Heart left ventricle (tissue), 16 donors: ENCODE measurements at places on chromosomes 16 and 17. TPM values are rescaled to one million over a fixed set of nuclear protein-coding genes. Genes with fewer than 3 reads are reported as not detected.

DNA sequence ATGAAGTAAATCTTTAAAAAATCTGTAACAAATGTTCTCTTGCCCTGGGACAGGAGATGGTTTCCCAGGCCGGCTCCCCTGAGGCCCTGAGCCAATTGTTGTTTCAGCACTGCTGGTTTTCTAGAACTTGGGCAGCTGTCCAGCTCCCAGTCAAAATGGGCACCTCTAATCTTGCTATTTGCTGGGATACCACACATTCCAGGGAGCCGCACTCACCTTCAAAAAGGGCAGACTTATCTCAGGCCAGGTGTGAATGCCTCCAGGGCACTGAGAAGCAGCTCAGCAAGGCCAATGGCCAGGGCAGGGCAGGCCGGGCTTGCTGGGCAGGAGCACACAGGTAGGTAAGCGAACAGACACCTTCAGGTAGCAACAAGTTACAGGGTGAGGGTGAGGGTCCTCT, 24.4 kb downstream of the TRIM16 start:
- DNase-seq: peak; percentile 56
- H3K4me1 ChIP-seq: no peaks in the 10 kb centered on the region
- H3K27me3 ChIP-seq: no peaks in the 10 kb centered on the region
- peak overlapping the region; percentile 84 for H3K27ac ChIP-seq

DNA sequence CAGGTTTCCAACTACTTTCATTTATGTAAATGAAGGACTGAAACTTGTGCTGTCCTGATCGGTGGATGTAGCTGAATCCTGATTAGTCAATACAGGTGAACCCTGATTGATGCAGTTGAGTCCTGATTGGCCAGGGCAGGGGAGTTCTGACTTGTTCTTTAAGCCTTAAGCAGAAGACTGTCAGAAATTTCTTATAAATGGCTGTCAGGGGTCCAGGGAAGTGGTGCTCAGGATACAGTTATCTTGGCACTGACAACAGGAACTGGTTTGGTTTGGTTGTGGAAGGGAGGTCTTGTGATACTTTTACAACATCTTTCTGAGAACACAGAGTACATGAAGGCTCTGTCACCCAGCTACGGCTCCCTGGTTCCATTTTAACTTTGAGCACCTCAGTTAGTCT, 132.1 kb downstream of the KCNJ12 start:
- DNase-seq: no peak
- no peaks in the 10 kb centered on the region for H3K27me3 ChIP-seq
- H3K36me3 ChIP-seq: no peaks in the 10 kb centered on the region
- H3K4me3 ChIP-seq: no peak overlapping the region
- no peak overlapping the region for H3K27ac ChIP-seq
- peaks cover 17% of the 10 kb centered on the region for H3K4me1 ChIP-seq

- peak; percentile 18 for DNase-seq
- H3K27me3 ChIP-seq: no peaks in the 10 kb centered on the region
- H3K4me1 ChIP-seq: peaks cover 4% of the 10 kb centered on the region
These were observed 193.4 kb upstream of the GSE1 start for GRCh38 chr16:85419503-85420408.

DNA sequence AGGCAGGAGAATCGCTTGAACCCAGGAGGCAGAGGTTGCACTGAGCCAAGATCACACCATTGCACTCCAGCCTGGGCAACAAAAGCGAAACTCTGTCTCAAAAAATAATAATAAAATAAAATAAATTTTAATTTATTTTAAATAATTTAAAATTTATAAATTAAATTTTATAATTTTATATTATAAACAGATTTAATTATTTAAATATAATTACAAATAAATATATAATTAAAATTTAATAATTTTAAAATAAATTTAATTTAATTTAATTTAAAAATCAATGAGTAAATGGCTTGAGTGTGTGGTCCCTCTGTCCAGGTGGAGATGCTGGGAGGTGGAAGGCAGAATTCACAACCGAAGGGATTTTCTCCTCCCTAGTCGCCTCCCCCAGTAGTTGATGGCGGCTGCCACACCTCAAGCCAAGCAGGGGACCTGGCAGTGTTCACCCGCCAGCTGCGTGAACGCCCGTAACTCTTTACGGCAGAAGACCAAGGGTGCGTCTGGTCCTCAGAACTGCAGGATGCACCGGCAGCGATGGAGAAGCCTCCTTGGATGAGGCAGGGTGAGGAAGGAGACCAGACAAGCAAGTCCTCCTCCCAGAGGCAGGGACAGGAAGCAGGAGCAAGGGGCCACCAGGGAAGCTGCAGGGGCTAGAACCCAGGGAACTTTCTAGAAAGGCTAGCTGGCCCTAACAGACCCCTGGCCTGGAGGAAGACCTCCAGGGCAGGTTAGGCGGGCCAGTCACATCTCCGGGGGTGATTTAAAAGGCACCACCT, 22.9 kb upstream of the KRT17 start:
- no peak overlapping the region for H3K27ac ChIP-seq
- H3K27me3 ChIP-seq: no peaks in the 10 kb centered on the region
- H3K4me3 ChIP-seq: no peak overlapping the region
- peaks cover 7% of the 10 kb centered on the region for H3K4me1 ChIP-seq
- no peaks in the 10 kb centered on the region for H3K36me3 ChIP-seq

- H3K27me3 ChIP-seq: no peaks in the 10 kb centered on the region
- no peak overlapping the region for H3K4me3 ChIP-seq
- peak; percentile 28 for DNase-seq
- peaks cover 4% of the 10 kb centered on the region for H3K4me1 ChIP-seq
- no peaks in the 10 kb centered on the region for H3K36me3 ChIP-seq
These were observed 50.7 kb upstream of the DOC2B start for GRCh38 chr17:231966-232807.

- peak; percentile 84 for DNase-seq
- H3K27ac ChIP-seq: peak within 1 kb of the TSS; percentile 82
- H3K4me3 ChIP-seq: peak within 1 kb of the TSS; percentile 76
- H3K36me3 ChIP-seq: no peaks in the 10 kb centered on the region
- peaks cover 18% of the 10 kb centered on the region for H3K4me1 ChIP-seq
These were observed at the start of gene CPNE2 for GRCh38 chr16:57091975-57092785. Gene CPNE2 (plus strand): TSS chr16:57092583. CDS start chr16:57110743, 18,160 bp downstream.

DNA sequence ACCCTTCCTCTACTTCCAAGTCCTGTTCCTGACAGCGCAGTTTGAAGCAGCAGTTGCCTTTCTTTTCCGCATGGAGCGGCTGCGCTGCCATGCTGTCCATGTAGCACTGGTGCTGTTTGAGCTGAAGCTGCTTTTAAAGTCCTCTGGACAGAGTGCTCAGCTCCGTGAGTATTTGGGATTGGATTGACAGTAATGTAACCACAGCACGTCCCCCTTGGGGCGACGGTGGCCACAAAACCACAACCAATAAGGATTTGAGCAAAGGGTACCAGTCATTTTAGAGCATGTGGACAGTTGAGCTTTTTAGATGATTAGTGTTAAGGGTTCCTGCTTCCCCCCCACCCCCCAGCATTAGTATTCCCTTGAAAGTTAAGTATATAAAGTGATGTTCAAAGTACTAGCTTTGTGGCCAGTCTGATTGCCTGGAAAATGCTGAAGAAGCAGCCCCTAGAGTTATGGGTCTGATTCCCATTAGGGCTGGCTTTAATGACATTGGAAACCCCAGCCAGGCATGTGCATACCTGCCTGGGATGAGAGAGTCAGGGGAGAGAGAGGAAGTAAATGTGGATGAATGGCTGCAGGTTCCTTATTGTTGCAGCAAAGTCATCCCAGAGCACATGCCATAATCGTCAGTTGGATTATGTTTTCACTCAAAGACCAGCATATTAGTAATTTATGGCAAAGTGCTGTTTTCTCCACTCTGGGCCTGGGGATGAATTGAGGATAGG, 31.6 kb upstream of the SLC12A3 start:
- no peaks in the 10 kb centered on the region for H3K4me1 ChIP-seq
- H3K27me3 ChIP-seq: no peaks in the 10 kb centered on the region
- no peak overlapping the region for H3K4me3 ChIP-seq

GRCh38 chr16:52537516-52537915, 9.4 kb downstream of the TOX3 start:
- H3K27me3 ChIP-seq: peaks cover 2% of the 10 kb centered on the region
- no peaks in the 10 kb centered on the region for H3K36me3 ChIP-seq
- no peak for DNase-seq
- no peak overlapping the region for H3K27ac ChIP-seq
- H3K4me3 ChIP-seq: no peak overlapping the region

DNA sequence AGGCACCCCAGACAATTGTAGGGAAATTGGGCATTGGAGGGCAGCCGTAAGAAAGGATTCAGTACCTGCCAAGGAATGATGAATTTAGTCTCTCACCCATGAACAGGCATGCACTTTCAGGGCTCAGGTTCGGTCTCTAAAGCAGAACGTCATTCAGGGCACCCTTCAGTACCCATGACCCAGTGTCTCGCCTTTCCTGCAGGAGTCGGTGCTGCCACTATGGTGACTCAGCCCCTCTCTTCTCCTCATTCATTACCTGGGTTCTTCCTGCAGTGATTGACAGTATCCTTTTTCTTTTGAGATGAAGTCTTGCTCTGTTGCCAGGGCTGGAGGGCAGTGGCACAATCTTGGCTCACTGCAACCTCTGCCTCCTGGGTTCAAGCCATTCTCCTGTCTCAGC, 8.4 kb downstream of the SOST start:
- H3K4me3 ChIP-seq: no peak overlapping the region
- peaks cover 9% of the 10 kb centered on the region for H3K27me3 ChIP-seq
- peaks cover 11% of the 10 kb centered on the region for H3K4me1 ChIP-seq
- H3K27ac ChIP-seq: no peak overlapping the region
- H3K36me3 ChIP-seq: no peaks in the 10 kb centered on the region

GRCh38 chr17:82105417-82105881, 7.4 kb upstream of the FASN start:
- no peak for DNase-seq
- H3K27ac ChIP-seq: peak overlapping the region; percentile 50
- H3K27me3 ChIP-seq: no peaks in the 10 kb centered on the region
- H3K36me3 ChIP-seq: no peaks in the 10 kb centered on the region

DNA sequence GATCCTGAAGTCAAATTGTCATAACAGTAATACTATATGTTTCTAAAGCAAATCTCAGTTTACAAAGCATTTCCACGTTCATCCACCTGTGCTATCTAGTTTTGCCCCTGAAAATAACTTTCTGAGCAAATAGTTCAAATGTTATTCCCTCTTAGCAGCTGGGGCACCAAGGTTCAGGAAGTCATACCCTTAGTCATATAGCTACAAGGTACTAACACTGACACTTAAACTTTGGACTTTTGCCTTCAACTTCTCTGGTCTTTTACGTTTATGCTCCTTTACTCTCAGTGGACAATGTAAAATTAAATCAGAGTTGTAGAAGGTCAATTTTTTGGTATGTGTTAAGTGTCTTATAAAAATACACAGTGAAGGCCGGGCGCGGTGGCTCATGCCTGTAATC, 33.0 kb downstream of the COX11 start:
- no peaks in the 10 kb centered on the region for H3K27me3 ChIP-seq
- H3K36me3 ChIP-seq: peaks cover 47% of the 10 kb centered on the region
- H3K4me1 ChIP-seq: no peaks in the 10 kb centered on the region
- H3K4me3 ChIP-seq: no peak overlapping the region

DNA sequence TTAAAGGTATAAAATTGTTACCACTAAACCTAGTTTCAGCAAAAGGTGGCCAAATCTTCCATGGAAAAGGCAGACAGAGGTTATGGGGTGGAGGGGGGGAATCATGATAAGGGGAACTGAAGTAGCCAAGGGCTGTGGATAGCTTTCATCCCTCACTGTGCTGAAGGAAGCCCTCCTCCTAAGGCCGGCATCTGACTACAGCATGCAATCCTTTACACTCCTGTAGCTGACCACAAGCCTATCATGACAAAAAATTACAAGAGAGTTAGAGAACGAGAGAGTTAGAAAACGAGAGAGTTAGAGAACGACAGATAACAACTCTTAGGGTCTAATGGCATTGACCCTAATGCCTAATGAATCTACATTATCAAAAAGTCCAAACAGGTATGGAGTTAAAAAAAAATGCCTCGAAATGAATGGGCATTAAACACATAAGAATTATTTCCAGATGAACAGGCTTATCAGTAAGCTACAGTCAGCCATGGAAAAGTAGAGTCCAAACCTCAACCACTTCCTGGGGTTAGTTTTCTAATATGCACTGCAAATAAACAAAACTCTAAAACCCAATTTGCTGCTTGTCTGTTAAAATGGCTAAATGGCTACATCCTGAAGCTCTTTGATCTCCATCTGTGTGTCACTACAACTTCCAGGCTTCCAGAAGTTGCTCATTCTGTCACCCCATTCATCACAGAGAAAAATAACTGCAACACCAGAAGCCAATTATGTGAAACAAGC, 29.7 kb downstream of the DUSP14 start:
- no peak for DNase-seq
- no peak overlapping the region for H3K27ac ChIP-seq
- H3K4me1 ChIP-seq: no peaks in the 10 kb centered on the region
- H3K36me3 ChIP-seq: peaks cover 5% of the 10 kb centered on the region

- peaks cover 8% of the 10 kb centered on the region for H3K27me3 ChIP-seq
- no peaks in the 10 kb centered on the region for H3K4me1 ChIP-seq
- H3K36me3 ChIP-seq: no peaks in the 10 kb centered on the region
- no peak overlapping the region for H3K4me3 ChIP-seq
- no peak overlapping the region for H3K27ac ChIP-seq
These were observed 7.3 kb downstream of the ARSG start for GRCh38 chr17:68298601-68299000.

DNA sequence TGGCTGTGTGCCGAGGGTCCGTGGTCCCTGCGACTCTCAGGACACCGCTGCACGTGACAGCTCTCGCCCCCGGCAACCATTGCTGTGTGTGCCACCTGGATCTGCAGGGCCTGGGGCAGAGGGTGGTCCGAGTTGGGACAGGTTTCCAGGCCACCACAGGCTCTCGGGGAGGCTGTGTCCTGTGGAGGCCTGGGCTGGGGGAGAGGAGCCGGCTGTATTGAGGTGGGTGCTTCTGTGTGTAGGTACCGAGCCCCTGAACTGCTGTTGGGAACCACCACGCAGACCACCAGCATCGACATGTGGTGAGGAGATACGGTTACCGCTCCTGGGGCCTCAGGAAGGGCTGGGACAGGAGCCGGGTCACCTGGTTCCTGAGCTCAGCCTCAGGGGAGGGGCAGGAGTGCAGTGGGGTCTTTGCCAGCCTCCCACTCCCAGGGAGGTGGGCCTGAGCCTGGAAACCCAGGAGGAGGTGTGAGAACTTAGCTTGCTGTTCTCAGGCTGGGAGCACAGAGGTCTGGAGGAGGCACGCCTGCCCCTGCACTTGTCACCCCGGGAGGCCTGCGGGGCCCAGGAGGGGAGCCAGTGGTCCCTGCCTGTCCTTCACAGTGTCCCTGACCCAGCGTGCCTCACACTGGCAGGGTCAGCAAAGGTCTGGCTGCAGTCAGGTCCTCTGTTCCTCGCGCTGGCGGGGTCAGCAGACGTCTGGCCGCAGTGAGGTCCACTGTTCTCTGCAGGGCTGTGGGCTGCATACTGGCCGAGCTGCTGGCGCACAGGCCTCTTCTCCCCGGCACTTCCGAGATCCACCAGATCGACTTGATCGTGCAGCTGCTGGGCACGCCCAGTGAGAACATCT, 7.3 kb downstream of the SPATA2L start:
- H3K4me1 ChIP-seq: peaks cover 8% of the 10 kb centered on the region
- peaks cover 50% of the 10 kb centered on the region for H3K36me3 ChIP-seq
- no peak overlapping the region for H3K4me3 ChIP-seq
- no peak for DNase-seq
- H3K27me3 ChIP-seq: no peaks in the 10 kb centered on the region

SEPTIN12 gene
- total RNA-seq: not detected

CACNB1 gene
- 4.3 TPM for total RNA-seq

ZKSCAN2 gene
- 6.1 TPM for total RNA-seq

ATP2A1 gene
- 0.61 TPM for total RNA-seq

CIITA gene
- 4.6 TPM for total RNA-seq

PLA2G10 gene
- total RNA-seq: not detected

KRT33B gene
- not detected for total RNA-seq

DYNLL2 gene
- total RNA-seq: 41.4 TPM

PIRT gene
- not detected for total RNA-seq

NR1D1 gene
- total RNA-seq: 9.5 TPM
